MCF 10A (cell line): ENCODE measurements at places on chromosomes 3 and 15. TPM values are rescaled to one million over a fixed set of nuclear protein-coding genes. Genes with fewer than 3 reads are reported as not detected.

RPSA gene
- 1,984 and 2,115 TPM in 2 replicates for total RNA-seq

CD200R1 gene
- not detected in 2 replicates for total RNA-seq

DNA sequence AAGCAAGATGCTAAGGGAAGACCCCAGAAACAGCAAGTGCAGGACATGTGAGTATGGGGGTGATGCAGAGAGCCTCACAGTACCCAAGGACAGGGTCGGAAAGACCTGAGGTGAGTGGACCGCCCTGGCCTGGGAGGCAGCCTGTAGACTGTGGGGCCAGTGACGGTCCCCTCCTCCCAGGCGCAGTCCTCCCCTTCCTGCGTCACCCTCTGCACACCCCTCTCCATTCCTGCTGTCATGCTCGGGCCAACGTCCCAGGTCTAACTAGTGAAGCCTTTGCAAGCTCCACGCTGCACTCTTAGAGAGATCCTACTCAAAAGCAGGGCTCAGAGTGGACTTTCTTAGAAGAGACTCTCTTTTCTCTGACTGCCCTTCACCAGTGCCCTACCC is 41.6 kb downstream of the TM2D3 start:
- peaks cover 5% of the 10 kb centered on the region for H3K4me1 ChIP-seq
- DNase-seq: no peak
- no peak overlapping the region for H3K27ac ChIP-seq
- no peak overlapping the region for H3K4me3 ChIP-seq

GRCh38 chr15:33111041-33111451 is 83.5 kb downstream of the FMN1 start:
- H3K27me3 ChIP-seq: peaks cover 11% of the 10 kb centered on the region
- no peaks in the 10 kb centered on the region for H3K36me3 ChIP-seq
- no peak overlapping the region for H3K4me3 ChIP-seq
- no peak for DNase-seq

- H3K27me3 ChIP-seq: peaks cover 19% of the 10 kb centered on the region
- no peaks in the 10 kb centered on the region for H3K36me3 ChIP-seq
- no peak overlapping the region for H3K27ac ChIP-seq
- H3K4me1 ChIP-seq: peaks cover 6% of the 10 kb centered on the region
These were observed 105.3 kb upstream of the TOPAZ1 start for GRCh38 chr3:44136421-44136820.

- peaks cover 11% of the 10 kb centered on the region for H3K4me1 ChIP-seq
- DNase-seq: no peak
- no peak overlapping the region for H3K4me3 ChIP-seq
- H3K36me3 ChIP-seq: no peaks in the 10 kb centered on the region
- no peaks in the 10 kb centered on the region for H3K27me3 ChIP-seq
These were observed 72.7 kb downstream of the UBE2E2 start for GRCh38 chr3:23275814-23276213.

GRCh38 chr3:142244056-142244455 is 18.7 kb upstream of the GK5 start:
- no peaks in the 10 kb centered on the region for H3K36me3 ChIP-seq
- H3K4me1 ChIP-seq: peaks cover 6% of the 10 kb centered on the region
- no peak overlapping the region for H3K4me3 ChIP-seq
- DNase-seq: peak; percentile 43
- no peak overlapping the region for H3K27ac ChIP-seq

- DNase-seq: no peak
- no peaks in the 10 kb centered on the region for H3K4me1 ChIP-seq
- no peak overlapping the region for H3K4me3 ChIP-seq
These were observed 53.2 kb upstream of the RBSN start for GRCh38 chr3:15152184-15152583.
